T47D (cell line): ENCODE measurements at places on chromosomes 5 and 9.
A peak's percentile ranks its signal among the peaks of the same experiment; 100 is the strongest.

DNA sequence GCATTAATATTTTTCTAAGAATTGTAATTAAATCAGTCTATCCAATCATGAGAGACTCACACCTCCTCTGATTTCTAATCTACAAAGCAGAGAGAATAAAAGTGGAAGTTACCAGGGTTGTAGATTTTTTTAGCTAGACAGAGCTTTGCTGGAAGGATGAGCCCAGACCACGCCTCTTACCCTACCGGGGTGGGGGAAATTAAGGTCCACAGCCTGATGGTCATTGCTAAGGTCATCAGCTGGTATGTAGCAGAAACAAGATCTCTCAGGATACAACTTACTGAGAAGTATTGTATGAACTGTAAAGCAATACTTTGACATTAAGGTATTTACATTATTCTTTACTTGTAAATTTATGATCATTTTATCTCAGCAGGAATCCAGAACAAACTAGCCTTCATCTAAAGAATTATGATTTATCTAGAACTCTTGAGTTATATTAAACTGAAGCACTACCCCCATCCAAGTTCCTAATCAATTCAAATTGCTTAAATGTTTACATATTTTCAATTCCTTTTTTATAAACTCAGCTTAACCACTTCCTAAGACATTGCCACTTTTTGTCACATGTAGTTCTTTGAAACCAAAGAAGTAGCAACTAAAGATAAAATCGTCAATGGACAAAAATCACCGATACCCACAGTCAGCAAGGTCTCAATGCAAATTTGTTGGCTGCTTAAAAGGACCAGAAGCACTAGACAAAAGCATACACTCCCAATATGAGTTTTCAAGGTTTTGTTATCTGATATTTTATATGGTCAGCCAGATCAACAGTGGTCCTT is 225.8 kb upstream of the DAPK1 start:
- DNase-seq = no peak

GRCh38 chr9:6920041-6920440 is 162.3 kb downstream of the KDM4C start:
- no peak for DNase-seq

GRCh38 chr5:113199122-113199905 is 222.7 kb downstream of the DCP2 start:
- no peak for DNase-seq

GRCh38 chr5:31153521-31153920 is 40.0 kb upstream of the CDH6 start:
- DNase-seq = no peak

DNA sequence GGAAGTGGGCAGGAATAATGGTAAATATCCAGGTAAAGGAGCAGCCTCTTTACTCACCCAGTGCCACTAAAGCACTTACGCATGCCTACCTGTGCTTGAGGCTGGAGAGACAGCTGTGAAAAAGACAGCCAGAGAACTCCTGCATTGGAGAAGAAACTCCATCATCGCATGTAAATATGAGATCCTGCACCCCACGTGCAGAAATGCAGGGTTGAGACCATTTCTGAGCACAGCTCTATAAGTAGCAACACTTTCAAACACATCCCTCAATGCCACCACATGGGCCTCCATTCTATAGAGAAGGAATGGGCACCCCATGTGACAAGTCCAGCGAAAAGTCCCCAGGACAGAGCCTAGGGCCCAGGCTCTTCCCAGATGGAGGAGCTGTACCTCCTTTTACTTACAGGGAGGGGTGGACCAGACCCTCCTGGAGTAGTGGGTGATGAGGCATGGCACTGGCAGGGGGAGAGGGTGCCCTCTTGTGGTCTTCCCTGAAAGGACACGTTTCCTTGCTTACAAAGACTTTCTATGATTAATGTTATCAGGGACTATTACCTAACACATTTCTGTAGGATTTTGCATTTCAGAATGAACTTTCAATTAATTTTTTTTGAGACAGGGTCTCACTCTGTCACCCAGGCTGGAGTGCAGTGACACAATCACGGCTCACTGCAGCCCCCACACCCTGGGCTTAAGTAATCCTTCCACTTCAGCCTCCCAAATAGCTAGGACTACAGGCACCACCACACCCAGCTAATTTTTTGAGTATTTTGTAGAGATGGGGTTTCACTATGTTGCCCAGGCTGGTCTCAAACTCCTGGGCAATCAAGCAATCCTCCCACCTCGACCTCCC is 55.3 kb upstream of the IL17B start:
- DNase-seq = peak; percentile 73

DNA sequence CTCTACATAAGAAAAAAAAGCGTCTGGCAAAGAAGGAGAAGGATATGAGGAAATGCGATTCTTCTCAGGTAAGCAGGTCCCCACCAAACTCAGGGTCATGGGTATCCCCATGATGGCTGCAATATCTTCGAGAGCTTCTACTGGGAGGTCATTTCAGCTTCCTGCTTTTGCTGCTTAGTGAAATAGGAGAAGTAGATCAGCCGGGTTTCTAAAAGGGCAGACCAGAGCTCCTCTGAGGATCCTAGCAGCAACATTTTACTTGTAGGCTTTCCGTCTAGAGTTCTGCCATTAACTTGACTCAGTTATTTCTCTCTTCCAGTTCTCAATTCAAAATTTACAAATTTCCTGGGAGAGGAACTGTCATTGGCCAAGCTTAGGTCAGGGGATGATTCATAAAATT is 134.7 kb downstream of the DPYSL3 start:
- DNase-seq = no peak

- DNase-seq = no peak
Measured at GRCh38 chr5:133466556-133467334, 145.6 kb downstream of the FSTL4 start.

DNA sequence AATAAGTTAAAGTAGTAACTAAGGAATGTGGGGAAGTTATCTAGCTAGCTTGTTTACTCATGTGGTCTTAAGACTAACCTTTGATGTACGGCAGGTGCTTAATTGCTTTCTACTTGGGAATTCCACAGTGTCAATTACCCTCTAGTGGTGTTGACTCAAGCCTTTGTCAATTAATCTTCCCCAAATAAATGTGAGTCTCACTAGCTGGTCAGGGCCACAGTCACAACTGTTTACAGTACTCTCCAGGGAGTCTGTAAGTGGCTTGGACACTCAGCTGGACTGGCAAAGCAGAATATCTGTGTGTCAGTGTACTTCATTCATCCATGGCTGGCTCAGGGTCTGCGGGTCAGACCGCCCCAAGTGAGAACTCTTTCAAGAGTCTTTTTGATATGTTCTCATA is 30.8 kb downstream of the SMIM3 start:
- peak; percentile 43 for DNase-seq

DNA sequence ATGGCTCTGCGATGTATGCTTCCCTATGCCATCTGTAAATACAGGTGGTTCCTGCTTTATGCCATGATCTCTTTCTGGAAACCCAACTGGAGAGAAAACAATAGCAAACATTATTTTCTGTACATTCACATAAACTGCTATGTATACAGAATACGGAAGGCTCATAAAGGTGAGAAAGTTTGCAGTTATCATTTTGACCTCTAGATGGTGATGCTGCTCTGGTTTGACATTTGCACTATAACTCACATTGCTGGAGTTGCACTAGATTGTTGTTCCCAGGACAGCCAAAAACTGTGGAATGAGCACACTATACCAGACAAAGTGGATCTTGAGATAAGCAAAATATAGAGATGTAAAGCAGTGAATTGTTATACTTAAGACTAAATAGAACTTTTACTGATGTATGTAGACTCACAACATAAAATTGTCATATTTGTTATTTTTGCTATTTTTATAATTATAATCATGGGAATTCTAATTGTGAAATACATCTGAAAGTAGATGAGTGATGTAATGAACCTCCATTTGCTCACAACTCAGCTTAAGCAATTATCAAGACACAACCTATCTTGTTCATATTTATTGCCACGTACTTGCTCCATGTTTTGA is 246.5 kb downstream of the PTPRD start:
- DNase-seq = peak; percentile 62

DNA sequence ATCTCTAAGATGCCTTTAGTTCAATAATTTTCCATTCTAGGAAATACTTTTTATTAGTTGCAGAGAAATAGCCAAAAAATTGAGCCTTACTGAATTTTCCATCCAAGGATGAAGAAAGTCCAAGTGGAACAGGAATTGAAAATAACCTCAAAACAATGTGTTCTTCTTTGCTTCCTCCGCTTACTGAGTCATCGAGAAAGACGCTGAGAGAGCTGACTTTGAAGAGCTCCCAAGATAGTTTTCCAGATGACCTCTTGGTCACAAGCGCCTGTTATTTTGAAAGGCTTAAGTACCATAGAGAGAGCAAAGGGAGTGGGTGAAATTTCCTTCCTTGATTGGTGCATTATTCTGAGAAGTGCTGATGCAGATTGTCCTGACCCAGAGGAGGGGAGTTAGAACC is 253.5 kb upstream of the ATP10B start:
- DNase-seq = no peak

DNA sequence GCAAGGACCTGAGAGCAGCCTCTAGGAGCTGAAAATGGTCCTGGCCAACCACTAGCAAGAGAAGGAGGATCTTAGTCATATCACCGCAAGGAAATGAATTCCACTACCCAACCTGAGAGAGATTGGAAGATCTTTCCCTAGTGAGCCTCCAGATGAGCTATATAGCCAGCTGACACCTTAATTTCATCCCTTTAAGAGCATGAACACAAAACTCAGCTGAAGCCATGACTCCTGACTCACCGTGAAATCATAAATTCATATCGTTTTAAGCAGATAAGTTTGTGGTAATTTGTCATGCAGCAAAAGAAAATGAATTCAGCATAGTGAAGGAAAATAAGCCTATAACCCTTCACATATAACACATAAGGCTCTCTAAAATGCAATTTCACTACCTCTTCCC is 23.5 kb downstream of the MAPKAP1 start:
- no peak for DNase-seq

GRCh38 chr5:83475391-83475863 is 3.9 kb downstream of the VCAN start:
- DNase-seq = no peak

- no peak for DNase-seq
Measured at GRCh38 chr5:118596255-118596654, 392.1 kb downstream of the DTWD2 start.

GRCh38 chr5:102959055-102959454 is 160.9 kb downstream of the GIN1 start:
- DNase-seq = no peak

DNA sequence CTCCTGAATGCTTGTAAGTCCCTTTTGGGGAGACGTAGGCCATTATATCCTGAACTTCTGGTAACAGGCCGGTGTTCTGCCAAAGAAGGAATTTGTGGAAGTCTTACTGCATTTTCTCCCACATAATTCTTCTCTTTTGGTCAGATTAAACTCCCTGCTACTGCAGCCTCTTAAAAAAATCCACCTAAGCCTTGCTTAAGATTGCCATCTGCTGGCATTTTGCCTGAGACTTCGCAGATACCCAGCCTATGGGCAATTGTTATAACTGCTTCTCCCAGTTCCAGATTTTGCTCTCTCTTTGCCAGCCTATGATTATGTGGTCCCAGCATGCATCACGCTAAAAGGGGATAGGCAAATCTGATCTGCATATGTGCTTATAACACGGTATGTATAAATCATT is 391.6 kb upstream of the CHD1 start:
- peak; percentile 46 for DNase-seq

GRCh38 chr5:96855031-96855872 is 21.0 kb upstream of the ERAP2 start:
- DNase-seq = no peak

DNA sequence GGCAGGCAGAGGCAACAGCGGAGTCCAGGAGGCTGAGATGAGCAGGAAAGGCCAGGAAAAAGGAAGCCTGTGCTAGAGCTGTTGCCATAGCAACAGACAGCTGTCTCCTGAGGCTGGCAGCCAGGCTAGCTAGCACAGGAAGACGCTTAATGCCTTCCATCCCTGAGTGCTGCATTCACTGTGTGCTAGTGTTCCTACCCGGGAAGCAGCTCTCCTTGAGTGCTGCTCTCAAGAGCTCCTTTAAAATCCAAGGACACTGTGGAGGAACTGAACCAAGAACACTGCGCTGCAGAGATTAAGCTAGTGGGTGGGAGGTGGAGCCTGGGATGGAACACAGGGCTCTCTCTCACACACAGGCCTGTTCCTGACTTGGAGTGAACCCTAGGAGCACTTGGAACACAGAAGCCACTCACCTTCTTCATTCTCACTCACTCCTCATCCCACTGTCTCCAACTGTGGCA is 53.5 kb upstream of the IL7R start:
- no peak for DNase-seq

- no peak for DNase-seq
Measured at GRCh38 chr9:1454616-1455347, 404.6 kb downstream of the DMRT2 start.
